ENCODE measurements at places on chromosomes 11 and 22.

GRCh38 chr11:103622296-103622695 lies 414.1 kb upstream of the DDI1 start:
- DNase-seq: no peak

DNA sequence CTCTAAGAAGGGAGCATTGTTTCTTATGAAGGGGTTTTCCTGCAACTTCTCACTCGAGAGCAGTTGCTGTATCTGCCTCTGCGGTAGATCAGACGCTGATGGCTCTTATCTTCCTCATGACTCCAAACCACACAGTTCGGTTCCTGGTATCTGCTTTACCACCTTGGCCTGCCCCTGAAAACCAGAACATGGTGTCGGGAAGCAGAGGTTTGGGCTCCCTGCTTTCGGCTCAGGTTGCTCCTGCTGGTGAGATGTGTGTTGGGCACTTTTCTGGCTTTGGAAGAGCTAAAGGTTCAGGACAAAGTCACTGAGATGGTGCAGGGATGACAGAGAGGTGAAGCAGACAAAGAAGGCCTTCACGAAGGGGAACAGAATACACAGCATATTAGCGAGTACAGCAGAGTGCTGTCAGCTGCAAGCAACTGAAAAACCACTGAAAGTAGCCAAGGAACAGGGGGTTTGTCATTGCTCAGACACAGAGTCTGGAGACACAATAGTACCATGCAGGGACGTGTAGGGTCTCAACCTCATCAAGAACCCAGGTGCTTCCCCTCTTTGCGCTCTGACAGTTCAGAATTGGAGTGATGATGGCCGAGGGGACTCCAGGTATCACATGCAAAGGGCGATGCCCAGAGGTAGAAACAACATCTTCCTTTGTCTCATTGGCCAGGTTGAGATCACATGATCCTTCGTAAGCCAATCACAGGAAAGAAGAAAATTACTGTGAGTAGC lies 11.9 kb upstream of the CSF2RB start:
- no peak for DNase-seq

DNA sequence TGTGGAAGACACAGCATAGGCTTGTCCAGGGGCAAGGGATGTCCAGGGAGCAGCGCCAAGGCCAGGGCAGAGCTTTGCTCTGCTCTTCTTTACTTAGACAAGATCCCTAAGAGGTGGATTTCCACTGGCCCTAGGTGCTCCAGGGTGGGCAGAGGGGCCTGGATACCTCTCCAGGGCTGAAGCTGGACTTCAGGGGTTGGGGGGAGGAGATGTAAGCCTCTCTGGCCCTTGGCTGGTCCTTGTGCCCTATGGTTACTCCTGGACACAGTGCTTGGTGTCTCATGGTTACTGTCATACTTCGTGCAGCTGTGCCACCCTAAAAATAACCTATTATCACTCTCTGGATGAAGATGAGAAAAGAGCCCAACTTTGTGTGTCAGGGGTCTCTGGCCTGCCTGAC lies 12.9 kb upstream of the KCNJ11 start:
- DNase-seq: no peak

- DNase-seq: no peak
Observed at GRCh38 chr22:24962094-24962493, 9.6 kb downstream of the KIAA1671 start.

DNA sequence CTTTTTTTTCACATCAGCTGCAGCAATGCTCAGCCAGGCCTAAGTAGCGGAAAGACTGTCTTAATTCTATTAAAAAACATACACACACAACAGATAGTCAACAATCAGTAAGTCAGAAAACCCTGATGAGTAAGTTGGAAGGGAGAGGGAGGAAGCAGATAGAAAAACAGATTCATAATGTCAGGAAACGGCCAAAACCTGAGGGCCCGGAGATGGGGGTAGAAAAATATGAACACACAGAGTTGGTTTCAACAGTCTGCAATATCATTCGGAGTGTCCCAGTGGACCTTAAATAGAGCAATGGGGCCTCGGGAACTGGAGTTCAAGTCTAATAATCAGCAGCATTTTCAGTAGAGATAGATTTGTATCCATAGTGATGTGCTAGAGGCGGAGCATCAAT lies 14.8 kb downstream of the LRRC55 start:
- no peak for DNase-seq

DNA sequence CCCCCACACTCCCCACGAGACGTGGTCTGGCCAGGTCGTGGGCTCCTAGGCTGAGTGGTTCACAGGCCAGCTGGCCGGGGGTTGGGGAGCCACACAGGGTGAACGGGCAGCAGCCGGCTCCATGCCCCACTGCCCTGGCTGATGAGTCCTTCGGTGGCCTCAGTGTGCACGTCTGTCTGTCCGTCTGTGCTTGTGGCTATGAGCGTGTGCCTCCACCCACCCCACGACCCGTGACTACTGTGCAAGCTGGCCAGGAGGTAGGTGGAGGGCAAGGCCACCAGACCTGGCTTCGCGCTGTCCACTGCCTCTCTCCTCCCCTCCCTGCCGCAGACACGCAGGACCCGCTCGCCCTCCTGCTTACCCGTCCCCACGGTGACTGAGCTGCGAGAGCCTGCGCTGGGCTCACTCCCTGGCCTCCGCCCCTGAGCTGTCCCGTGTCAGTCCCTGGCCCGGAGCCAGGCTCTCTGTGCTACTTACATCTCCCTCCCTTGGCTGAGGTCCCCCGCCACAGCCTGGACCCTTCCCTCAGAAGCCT lies 14.1 kb downstream of the CSDC2 start:
- DNase-seq: no peak

DNA sequence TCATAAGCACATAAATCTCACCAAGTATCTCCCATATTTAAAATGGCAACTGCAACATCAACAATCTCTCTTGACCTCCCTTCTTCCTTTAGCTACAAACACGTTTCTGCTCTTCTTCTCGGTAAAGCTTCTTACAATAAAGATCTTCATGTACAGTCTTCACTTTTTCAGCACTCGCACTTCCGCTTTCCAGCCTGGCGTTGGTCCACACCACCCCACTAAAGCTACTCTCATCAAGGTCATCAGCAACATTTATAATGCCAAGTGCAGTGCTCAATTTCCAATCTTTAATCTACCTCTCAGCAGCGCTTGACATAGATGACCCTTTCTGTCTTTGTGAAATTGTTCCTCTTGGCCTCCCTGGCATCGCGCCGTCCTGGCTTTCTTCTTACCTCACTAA lies 33.6 kb downstream of the NTM start:
- DNase-seq: no peak

DNA sequence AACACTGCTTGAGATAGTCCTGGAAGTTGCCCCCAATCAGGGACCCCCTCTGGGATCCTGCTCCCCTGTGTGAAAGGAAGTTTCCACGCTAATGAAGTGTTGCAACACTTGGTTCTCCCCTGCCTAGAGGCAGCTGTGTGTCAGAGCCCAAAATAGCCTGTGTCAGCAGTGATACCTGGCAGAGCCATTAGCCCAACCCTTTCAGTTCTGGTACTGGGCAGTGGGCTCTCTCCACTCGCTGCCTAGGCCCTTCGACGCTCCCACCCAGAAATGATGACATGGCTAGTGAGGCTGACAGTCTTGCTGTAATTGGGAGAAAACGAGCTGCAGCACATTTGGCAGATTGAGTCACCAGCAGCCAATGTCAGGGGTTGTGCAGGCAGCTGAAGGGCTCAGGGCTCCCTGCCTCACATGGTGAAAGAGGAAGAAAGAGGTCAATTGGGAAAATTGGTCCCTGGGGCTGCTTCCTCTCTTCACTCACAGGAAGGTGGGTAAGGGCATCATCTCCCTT lies 1.4 kb upstream of the NXF1 start:
- no peak for DNase-seq

GRCh38 chr22:46854125-46854870 lies 91.8 kb downstream of the TBC1D22A start:
- DNase-seq: no peak

DNA sequence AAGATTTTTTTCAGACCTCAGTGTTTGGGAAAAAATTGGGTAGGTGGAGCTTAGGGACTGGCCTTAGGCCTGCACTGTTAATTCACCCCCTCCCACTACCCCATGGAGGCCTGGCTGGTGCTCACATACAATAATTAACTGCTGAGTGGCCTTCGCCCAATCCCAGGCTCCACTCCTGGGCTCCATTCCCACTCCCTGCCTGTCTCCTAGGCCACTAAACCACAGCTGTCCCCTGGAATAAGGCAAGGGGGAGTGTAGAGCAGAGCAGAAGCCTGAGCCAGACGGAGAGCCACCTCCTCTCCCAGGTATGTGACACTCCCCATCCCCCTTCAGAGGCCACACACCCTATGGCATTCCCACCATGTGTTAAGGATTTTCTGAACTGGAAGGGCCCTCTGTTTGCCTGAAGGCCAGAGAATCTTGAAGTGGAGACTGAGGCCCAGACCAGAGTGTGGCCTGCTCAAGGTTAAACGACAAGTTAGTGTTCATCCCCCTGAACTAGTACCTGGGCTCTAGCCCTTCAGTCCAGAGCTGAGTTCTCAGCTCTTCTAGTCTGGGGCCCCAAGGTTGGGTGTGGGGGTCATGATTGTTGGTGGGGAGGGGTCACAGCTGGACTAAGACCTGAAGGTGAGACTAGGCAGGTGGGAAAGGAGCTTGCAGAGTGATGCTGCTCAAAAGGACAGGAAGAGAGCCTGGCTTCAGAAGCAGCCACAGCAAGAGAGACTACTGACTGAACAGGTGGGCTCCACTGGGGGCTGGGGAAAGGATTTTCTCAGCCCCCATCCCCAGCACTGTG lies 2.3 kb upstream of the FOLR1 start:
- DNase-seq: no peak

DNA sequence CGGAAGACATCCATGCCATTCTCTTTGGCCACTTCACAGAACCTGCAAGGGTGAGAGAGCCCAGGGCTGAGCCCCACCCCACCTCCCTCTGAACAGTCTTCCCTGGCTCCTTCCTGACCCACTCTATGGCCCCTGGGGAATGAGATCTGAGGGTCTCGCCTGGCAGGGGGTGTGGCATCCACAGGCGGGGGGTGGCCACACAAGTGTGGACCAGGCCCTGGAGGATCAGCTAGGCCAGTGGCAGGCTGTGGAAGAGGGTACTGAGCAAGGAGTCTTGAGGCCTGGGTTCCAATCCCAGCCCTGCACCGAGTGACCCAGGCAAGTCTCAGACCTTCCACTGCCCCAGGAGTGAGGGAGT lies 5.6 kb upstream of the LRFN4 start:
- DNase-seq: no peak

- DNase-seq: no peak
Observed at GRCh38 chr11:90669094-90669493, 446.2 kb upstream of the CHORDC1 start.

DNA sequence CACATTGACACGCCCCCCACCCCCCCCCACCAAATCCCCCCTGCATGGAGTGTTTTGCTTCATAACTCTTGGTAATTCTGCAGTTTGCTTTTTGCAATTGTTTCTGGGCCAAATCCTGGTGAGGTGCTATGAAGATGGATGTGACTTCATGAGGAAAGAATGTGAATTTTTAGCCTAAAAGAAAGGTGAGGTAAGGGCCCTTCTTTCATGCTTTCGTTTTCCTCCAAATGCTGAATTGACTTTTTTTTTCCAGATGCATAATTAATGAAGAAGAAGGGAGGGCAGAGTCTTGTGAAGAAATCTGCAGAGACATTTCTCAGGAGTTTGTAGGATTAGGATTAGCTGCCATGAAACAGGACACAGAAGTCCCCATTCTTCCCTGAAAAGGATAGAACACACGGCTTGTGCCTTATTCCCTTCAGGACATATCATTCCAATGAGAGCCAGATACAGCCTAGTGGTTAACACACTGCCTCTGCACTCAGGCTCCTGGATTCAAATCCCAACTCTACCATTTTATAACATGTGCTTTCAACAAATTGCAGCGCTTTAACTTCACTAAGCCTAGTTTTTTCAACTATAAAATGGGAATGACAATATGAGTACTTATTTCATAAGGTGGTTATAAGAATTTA lies 19.6 kb upstream of the TBCEL start:
- no peak for DNase-seq

GRCh38 chr11:69840371-69841169 lies 21.4 kb upstream of the FGF3 start:
- no peak for DNase-seq

GRCh38 chr11:9148035-9148434 lies 56.6 kb upstream of the SCUBE2 start:
- DNase-seq: no peak

GRCh38 chr11:97354576-97354975 lies 964.8 kb downstream of the JRKL start:
- no peak for DNase-seq

GRCh38 chr11:31887180-31887579 lies 76.1 kb upstream of the PAX6 start:
- no peak for DNase-seq

DNA sequence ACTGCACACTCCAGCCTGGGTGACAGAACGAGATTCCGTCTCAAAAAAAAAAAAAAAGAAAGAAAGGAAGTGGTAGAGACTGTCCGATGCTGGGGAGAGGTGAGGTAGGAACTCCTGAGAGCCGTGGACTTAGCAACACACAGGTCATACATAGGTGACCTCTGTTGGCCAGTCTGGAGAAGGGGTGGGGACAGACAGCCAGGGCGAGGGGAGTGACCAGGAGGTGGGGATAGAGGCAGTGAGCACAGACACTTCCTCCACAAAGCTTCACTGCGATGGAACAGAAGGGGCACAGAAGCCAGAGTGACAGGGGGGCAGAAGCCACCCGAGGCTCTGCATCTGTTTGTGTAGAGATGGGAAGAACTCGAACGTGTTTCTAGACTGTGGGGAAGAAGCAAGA lies 47.1 kb downstream of the MYH9 start:
- no peak for DNase-seq

- DNase-seq: no peak
Observed at GRCh38 chr11:128304666-128305485, 282.5 kb downstream of the ETS1 start.

- no peak for DNase-seq
Observed at GRCh38 chr22:20431511-20432192, 6.0 kb downstream of the SCARF2 start.

GRCh38 chr22:39135092-39135896 lies 17.2 kb downstream of the CBX7 start:
- no peak for DNase-seq

DNA sequence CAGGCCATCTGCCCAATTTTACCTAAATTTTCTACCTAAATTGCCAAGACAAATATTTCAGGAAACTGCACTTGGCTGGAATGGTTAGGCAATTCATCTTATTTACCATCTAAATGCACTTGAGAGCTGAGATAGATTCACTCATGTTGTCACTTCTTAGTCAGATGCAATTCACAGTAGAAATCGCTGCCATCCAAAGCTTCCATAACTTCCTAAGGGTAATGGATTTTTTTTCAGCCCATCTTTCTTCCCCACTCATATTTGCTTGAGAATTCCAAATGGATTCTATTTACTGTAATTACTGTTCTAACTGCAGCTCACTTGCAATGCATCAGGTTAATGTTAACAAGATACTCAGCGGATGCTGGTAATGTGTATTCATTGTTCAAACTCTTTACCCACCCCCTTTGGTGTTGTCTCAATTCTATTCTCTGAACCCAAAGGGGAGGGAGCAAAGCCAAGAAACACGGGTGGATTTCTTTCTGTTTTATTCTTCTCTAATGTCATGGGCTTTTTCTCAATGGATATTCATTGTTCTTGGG lies 96.0 kb downstream of the TENM4 start:
- no peak for DNase-seq

DNA sequence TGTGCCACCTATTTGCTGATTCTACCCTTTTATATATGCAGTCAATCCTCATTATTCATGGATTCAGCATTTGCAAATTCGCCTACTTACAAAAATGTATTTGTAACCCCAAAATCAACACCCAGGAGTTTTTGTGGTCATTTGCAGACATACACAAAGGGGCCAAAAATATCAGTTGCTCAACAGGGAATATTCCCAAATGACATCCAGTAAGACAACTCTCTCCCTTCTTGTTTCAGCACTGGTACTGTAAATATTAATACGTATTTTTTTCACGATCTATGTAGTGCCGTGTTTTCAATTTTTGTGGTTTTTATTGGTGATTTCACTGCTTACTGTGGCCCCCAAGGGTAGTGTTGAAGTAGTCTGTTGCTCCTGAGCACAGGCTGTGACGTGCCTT lies 11.8 kb upstream of the CAVIN3 start:
- no peak for DNase-seq

All from activated CD4-positive, CD25-positive, alpha-beta regulatory T cell treated with anti-CD3 and anti-CD28 coated beads, Interleukin-2, amount 50 U/mL, for 16 hours (primary cell).